ENCODE measurements at places on chromosomes 3 and 15.

- DNase-seq, result no peak
These were observed 20.3 kb downstream of the KY start for GRCh38 chr3:134630506-134630905.

GRCh38 chr15:98326804-98327203 is 321.5 kb upstream of the IGF1R start:
- no peak for DNase-seq

DNA sequence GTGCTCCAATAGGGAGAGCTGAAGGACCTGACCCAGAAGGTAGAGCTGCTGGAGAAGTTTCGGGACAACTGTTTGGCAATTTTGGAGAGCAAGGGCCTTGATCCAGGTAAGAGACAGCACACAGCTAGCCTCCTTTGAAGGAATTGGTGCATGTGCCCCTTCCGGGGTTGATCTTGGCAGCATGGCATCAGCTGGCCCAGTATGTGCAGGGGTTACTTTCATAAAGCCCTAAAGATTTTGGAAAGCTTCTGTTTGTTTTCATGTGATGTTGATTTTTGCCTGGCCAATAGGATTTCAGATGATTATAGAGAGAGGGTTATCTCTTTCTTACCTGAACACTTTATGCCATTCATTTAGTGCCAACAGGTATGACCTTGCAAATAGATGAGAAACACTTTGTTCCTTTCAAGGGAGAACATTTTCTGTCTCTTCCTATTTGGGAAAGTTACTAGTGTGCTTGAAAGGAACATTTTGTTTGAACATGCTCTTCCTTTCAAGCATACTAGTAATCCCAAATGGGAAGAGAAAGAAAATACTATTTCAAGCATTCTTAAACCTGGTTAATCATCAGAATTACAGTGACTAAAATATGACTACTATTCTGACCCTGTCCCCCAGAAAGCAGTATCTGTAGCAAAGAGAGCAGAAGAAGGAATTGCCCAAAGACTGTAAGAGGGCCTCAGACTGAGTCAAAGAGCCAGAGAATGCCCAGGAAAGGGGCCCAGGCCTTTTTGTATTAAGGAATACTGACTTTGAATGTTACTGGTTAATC is 7.5 kb downstream of the KNSTRN start:
- DNase-seq, result no peak

- no peak for DNase-seq
These were observed 87.5 kb downstream of the RORA start for GRCh38 chr15:61141497-61142125.

DNA sequence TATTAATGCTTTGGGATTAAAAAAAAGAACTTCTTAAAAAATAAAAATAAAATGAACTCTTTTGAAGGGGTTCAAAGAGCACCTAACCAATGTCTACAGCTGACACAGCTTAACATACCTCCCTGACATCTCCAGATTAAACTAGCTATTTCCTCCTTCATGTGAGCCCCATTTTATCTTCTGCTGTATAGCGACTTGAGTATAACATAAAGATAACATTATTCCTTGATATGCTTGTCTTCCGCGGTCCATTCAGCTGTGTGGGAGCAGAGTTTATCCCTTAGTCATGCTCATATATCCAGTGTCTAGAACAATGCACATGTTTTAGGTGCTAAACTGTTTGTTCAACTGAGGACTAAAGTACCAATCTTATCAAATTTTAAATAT is 7.8 kb upstream of the CHRM5 start:
- no peak for DNase-seq

GRCh38 chr3:18681818-18682345 is 256.7 kb upstream of the SATB1 start:
- DNase-seq, result no peak

DNA sequence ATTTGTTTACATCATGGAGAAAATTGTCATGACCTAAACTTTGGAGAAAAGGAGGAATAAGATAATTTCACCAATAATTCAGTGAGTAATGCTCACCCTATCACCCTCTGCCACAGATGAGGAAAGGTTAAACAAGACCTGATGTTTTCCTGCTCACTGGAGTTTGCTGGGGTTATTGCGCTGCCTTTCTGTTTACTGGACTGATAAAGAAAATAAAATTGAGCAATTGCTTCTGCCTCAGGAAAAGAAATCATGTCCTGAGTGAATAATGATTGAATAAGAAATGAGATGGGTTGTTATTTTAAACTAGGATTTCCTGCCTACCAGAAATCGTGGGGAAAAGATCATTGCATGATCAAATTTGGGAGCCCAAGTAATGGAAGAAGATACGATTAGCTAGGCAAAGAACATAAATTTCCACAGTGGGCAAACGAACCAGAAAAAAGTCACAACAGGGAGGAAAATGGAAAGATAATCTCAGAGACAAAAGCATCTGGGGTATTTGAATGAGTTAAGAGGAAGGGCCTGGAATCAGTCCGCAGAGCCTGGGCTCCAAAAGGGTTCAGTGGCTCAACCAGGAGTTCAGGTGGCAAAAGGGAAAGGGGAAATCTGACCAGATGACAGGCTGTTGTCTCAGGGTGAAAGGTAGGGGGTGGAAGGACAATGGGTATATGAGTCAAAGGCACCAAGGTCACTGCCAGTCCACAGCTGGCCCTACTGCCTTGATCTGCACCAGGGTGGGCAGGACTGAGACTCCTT is 146.8 kb downstream of the FAM43A start:
- DNase-seq, result no peak

DNA sequence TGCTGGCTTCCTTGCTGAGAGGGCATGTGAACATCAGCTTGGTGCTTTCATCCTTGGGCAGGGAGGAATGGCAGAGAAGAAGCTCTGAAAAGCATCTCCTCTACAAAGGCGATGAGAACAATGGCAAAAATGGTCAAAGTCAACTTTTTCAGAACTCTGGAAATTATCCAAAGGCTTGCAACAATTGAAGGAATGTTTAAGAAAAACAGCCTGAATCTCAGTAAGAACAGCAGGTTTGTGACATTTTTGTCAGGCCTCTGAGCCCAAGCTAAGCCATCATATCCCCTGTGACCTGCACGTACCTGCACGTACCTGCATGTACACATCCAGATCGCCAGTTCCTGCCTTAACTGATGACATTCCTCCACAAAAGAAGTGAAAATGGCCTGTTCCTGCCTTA is 51.8 kb downstream of the ONECUT1 start:
- DNase-seq, result no peak

GRCh38 chr3:43161684-43162229 is 55.9 kb upstream of the POMGNT2 start:
- no peak for DNase-seq

- no peak for DNase-seq
These were observed 15.4 kb upstream of the ZNF774 start for GRCh38 chr15:90336705-90337141.

- no peak for DNase-seq
These were observed 82.4 kb downstream of the OXSM start for GRCh38 chr3:25872200-25872877.

GRCh38 chr15:31483053-31483985 is 156.7 kb downstream of the KLF13 start:
- DNase-seq, result no peak

GRCh38 chr3:13822871-13823585 is 56.8 kb downstream of the WNT7A start:
- DNase-seq, result no peak
